Natural killer cell treated with Interleukin-12 subunit alpha and Interleukin-12 subunit beta and Interleukin-15 and Interleukin-18, amount 100 ng/mL, for 72 hours (primary cell): ENCODE measurements at places on chromosomes 7 and 10. TPM values are rescaled to one million over a fixed set of nuclear protein-coding genes. Genes with fewer than 3 reads are reported as not detected.

The CCL24 gene
- total RNA-seq, result 1.1 TPM

The AEBP1 gene
- 2.4 TPM for total RNA-seq

The FBXO24 gene
- not detected for total RNA-seq

- DNase-seq, result no peak
Measured at GRCh38 chr10:36441557-36441956, 683.8 kb upstream of the ANKRD30A start.

The MKLN1 gene
- 46.7 TPM for total RNA-seq

GRCh38 chr7:55052741-55053427 lies 34.1 kb downstream of the EGFR start:
- DNase-seq, result no peak

DNA sequence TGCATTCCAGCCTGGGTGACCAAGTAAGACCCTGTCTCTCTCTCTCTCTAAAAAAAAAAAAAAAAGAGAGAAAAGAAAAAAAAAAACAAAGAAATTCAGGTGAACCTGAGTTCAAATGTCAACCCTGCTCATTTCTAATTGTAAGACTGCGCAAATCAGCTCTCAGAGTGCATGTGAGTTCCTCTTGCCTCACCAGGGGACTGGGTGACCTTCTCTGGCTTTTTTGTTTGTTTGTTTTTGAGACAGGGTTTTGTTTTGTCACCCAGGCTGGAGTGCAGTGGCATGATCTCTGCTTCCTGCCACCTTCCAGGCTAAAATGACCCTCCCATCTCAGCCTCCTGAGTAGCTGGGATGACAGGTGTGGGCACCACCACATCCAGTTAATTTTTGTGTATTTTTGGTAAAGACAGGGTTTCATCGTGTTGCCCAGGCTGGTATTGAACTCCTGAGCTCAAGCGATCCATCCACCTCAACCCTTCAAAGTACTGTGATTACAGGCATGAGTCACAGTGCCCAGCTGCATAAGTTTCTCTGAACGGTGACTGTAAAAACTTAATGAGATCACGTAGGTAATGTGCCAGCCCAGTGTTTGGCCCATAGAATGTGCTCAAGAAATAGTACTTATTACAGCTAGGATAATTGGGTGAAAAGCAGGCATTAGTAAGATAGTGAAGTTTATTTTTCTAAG lies 45.3 kb upstream of the BAMBI start:
- no peak for DNase-seq

- DNase-seq, result no peak
Measured at GRCh38 chr10:28946479-28946878, 269.2 kb downstream of the BAMBI start.

DNA sequence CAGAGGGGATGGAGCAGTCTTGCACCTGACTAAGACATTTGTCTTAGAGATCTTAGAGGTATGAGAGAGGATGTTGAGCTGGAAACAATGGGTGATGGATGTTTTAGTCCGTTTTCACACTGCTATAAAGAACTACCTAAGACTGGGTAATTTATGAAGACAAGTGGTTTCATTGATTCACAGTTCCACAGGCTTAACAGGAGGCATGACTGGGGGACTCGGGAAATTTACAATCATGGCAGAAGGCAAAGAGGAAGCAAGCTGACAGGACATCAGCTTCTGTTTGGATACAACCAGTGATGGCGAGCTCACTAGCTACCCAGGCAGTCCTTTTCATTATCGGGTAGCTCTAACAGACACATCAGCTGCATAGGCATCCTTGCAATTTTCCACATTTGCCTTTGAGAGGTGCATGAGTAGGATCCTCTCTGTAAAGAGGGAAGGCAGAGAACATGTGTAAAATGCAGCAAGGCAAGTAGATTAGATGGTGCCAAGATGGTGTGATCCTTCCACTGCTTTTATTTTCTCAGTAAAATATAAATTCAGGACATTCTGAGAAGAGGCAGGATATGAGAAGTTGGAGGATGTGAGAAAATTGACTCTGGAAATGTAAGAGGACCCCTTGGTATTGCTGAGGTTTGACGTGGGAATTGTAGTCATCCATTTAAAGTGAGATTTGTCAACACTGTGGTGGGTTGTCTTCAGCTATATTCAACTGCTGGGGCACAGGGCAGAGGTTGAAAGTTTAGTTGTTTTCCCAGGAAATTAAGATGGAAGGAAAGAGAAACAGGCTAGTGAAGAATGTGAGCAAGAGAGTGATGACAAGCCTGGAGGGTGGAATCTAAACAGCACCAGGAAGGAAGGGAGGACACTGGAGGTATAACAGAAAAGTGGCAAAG lies 1140.0 kb upstream of the AUTS2 start:
- no peak for DNase-seq

GRCh38 chr10:63767138-63767801 lies 246.1 kb downstream of the REEP3 start:
- no peak for DNase-seq

DNA sequence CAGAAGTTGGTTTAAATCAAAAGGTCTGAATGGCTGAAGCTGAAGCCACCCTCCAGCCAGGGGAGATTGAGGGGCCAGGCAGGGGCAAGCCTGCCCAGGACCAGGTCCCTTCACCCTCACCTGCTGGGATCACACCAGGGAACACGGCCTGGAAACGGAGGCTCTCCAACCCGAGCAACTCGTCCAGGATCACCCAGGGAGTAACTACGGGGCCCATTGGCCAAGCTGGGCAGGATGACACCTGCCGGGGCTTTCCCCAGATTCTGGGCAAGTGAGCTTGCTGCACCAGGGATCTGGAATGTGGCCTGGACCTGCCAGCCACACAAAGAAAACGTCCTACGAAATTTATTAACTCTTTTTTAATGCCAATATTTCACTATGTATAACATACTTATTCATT lies 30.4 kb upstream of the PPP2R2D start:
- DNase-seq, result no peak

GRCh38 chr10:44862924-44863323 lies 48.2 kb upstream of the TMEM72 start:
- no peak for DNase-seq

GRCh38 chr7:112897839-112898431 lies 107.7 kb upstream of the TMEM168 start:
- DNase-seq, result no peak

- no peak for DNase-seq
Measured at GRCh38 chr10:10520491-10521385, 496.9 kb upstream of the CELF2 start.

GRCh38 chr10:34834274-34834673 lies 19.2 kb upstream of the PARD3 start:
- DNase-seq, result no peak

The SLC37A3 gene
- total RNA-seq, result 26.3 TPM

The SPDYE11 gene
- total RNA-seq, result not detected

DNA sequence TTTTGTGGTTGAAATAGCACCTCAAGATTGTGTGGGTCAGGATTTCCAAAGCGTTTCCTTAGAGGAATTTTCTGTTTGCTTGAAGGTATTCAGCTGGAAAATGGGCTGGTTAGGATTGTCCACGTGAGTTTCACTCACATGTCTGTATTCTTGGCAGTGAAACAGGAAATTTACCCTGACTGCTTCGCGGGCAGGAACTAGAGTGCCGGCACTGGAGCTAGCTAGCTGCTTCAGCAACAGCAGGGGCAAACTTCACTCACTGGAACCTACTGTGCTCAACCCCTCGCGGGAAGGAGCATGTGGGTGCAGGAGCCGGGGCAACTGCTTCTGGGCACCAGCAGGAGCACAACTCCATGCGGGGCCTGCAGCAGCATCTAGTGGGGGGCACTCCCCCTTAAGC lies 38.0 kb upstream of the RTKN2 start:
- no peak for DNase-seq

DNA sequence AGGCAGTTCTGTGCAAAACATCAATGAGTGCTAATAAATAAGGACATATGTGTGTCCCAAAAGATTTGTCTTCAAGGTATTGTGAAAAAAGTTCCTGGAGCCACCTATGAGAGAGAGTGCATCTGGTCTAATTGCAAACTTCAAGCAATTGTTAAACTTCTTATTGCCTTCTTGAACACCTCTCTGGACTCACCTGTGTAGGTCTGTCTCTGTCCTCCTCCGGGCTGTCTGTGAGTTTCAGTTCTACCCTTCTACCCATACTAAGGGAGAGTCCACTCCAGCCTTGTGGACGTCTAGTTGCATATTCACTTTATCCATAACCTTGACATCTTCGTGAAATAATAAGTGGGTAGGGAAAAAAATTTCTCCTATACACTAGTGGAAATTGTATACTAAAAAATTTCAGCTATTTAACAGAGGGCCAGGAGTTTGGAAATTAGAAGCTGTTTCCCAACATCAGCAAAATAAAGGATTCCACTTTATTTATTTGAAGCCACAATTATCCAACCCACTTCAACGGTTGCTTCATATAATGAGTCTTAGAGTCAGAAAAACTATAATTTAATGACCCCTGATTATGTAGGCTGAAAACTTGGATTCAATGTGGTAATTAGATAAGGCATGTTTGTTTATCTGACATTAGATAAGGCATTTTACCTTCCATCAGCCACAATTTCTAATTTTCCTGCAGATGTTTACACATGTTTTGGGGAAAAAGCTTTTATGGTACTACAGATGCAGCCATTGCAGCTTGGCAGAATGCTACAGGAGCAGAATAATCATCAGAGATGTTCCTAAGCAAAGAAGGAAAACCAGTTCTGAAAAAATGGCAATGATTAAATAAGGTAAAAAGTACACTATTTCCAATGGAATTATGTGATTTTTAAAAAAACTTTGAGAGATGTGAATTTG lies 150.8 kb upstream of the FAM3C start:
- DNase-seq, result no peak

DNA sequence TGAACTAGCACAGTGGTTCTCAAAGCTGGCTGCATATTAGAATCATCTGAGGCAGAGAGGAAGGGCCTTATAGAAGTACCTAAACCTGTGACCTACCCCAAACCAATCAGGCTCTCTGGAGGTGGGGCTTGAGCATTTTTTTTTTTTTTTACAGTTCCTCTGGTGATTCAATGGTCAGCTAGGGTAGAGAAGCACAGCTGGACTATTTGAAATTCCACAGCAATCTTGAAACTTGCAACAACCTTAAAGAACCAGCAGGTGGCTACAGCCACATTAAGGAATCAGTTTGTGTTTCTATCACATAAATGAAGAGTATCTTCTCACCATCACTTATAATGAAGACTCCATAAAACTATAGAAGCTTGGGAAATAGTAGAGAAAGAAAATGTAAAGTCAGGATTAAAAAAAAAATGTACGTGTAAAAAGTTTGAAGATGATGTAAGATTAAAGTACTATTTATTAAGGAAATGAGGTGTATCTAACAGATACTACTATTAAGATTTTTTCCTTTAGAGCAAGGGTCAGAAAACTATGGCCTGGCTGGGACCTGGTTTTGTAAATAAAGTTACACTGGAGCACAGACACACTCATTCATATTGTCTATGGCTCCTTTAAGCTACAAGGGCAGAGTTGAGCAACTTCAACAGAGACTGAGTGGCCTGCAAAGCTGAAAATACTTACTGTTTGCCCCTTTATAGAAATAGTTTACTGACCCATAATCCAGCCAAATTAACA lies 3.8 kb downstream of the RTKN2 start:
- DNase-seq, result no peak

GRCh38 chr10:48543182-48543844 lies 61.6 kb downstream of the ARHGAP22 start:
- peak; percentile 16 for DNase-seq

DNA sequence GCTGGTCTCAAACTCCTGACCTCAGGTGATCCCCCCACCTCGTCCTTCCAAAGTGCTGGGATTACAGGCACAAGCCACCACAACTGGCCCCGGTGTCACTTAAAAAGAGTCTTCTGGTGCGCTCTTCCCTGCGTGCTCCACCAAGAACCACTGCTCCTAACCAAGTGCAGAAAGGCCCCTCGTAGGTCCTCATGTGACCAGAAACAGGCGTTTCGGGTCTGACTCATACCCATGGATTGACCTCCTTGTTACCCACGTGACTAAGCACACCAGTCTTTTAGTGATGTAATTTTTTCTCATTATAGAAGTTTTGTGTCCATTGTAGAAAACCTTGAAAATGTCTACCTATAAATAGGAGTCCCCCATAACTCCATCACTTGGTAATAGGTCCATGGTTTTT lies 13.9 kb downstream of the FKBP6 start:
- no peak for DNase-seq

The FGFBP3 gene
- 1.5 TPM for total RNA-seq

- DNase-seq, result no peak
Measured at GRCh38 chr10:11307004-11307403, 289.3 kb downstream of the CELF2 start.

DNA sequence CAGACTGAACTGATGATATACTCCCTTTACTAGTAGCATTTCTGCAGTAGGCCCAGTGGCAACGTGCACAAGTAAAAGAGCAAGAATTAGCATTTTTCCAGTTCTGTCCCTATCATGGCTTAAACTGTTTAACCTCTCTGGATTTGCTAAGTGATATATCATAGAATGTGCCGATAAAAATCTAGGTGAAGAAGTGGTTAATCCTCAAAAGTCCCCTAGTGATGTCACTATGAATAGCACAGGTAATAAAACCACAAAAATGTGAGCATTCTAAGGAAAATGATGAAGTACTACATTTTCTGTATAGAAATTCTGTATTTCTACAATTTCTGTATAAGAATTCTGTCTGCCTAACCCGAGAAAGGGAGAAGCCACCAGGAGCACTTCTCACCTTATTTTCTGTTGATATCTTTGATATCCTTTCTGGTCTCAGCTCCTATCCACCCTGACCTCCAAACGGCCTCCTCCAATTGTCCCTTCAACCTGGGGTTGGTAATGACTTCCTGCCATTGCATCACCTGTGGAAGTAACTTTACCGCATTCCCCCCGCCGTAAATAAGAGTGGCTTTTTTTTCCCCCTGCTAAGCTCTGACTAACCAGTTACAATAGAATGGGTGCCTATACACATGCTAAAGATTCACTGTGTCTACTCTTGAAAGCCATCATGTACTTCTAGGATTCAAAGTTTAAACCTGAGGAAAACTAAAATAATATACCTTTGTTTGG lies 155.9 kb upstream of the ASAH2 start:
- DNase-seq, result no peak

DNA sequence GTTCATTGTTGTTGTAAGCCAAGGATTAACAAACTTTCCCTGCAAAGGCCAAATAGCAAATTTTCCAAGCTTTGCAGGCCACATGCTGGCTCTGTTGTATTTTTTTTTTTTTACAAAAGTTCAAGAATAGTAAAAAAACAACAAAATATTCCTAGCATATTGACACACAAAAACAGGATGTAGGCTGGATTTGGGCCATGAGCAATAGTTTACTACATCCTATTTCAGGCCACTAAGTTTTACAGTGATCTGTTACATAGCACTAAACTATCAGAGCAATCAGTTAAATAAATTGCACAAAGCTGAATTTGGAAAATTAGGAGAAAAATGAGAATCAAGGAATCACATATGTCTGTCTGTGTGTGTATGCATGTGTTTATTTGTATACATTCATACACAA lies 491.8 kb upstream of the GHITM start:
- no peak for DNase-seq

The SUN3 gene
- not detected for total RNA-seq

- no peak for DNase-seq
Measured at GRCh38 chr7:50112250-50112649, 19.2 kb upstream of the ZPBP start.

- DNase-seq, result no peak
Measured at GRCh38 chr10:124354411-124355382, 64.0 kb downstream of the OAT start.

The GIMAP6 gene
- 88.4 TPM for total RNA-seq

GRCh38 chr7:111174510-111174909 lies 83.6 kb downstream of the LRRN3 start:
- DNase-seq, result no peak

GRCh38 chr7:74069790-74070618 lies 13.6 kb upstream of the LIMK1 start:
- no peak for DNase-seq

The TSC22D4 gene
- 129 TPM for total RNA-seq

The AZGP1 gene
- total RNA-seq, result not detected
